ENCODE measurements at places on chromosomes 7 and 10.

- no peak for DNase-seq
Measured at GRCh38 chr7:3094701-3095445, 51.2 kb upstream of the CARD11 start.

GRCh38 chr7:133742709-133743538 is 384.2 kb upstream of the LRGUK start:
- DNase-seq: peak; percentile 15

- no peak for DNase-seq
Measured at GRCh38 chr7:51031791-51032515, 249.3 kb upstream of the GRB10 start.

DNA sequence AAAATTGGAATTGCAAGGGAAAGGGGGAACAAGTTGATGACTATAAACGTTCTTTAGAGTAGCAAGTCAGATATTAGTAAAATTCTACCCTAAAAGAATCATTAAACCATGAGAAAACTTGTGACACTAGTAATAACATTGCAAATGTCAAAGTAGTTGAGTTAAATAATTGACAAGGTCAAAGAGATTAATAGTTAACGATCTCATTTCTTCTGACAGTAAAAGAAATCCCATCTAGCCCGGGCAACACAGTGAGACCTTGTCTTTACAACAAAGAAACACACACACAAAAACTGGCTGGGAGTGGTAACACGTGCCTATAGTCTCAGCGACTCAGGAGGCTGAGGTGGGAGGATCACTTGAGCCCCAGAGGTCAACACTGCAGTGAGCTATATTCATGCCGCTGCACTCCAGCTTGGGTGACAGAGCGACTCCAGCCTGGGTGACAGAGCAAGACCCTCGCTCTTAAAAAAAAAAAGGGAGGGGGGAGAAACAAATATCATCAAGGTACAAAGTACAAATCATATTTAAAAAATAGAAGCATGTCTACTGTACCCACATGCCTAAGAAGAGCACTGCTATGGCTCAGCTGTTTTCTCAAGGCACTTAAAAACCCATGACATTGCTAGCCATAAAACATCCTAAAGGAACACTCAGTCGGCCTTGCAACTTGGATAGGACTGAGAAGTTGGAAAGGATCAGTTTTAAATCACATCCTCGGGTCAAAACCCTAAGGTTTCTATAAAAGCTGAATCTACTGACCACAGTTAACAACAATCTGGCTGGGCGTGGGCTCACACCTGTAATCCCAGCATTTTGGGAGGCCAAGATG is 401.1 kb downstream of the PARD3 start:
- no peak for DNase-seq

DNA sequence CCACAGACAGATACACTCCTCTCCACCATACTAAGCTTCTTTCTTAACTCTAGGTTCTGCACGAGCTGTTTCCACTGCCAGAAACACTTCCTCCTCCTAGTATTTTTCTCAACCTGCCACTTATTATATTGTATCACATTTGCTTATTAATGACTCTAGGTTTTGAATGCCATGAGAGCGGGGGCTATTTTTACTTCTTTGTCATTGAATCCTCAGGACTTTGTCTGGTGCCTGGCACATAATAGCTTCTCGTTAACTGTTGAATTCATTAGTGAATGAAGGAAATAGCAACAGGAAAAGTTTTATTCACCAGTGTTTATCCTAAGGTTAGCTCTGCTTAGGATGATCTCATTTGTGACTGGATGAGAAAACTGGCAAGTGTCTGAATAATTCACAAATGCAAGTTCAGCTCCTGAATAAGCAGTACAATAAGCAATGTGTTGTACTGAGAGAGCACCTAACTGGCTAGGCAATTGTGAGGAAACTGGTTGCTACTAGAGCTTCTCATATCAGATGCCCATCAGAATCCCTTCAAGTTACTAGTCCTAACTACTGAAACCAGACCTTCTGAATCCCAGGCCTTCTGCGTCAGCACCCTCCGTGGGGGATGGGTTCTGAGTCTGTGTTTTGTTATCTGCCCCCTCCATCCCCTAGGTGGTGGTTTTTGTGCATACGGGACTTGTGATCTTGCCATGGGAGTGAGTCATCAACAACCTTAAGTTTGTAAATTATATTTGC is 92.7 kb downstream of the LSMEM1 start:
- DNase-seq: peak; percentile 48

DNA sequence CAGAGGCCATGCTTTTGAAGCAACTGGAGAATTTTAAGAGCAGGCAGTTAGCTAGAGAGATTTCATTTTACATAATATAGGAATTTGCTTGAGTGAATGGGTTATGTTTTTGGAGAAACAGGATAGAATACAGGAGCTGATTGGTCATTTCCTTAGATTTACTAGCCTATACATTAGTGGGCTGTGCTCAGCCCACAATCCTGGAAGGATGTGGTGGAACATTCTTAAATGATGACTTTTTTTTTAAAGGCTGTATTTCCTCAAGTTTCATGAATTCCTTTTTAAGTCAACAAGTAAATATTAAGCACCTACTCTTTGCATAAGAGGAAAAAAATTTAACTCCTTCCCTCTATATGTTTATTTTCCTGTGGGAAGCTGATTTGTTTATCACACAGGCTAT is 314.4 kb upstream of the BMPER start:
- no peak for DNase-seq

DNA sequence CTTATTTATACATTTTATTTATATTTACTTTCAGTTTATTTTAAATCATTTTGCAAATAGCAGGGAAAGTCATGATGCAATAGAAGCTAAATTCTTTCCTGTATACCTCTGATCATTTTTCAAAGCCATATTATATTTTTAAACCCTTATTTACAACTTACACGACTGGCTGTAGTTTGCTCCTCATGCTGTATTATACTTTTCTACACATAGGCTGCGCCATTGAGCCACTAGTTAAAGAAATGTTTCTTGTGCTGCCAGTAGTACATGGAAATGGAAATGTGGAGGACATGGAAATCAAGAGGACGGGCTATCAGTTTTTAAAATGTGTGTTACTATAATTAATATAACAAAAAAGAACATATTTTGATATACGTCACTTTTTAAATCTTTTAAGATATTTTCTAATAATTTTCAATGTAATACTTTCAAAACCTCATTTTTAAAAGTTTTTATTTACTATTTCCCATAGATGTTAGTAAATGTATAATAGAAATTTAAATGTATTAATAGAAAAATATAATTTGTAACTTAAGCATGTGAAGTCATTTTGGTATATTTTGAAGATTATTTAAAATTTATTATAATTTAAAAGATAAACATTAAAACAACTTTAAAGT is 118.5 kb downstream of the VTI1A start:
- DNase-seq: peak; percentile 2

DNA sequence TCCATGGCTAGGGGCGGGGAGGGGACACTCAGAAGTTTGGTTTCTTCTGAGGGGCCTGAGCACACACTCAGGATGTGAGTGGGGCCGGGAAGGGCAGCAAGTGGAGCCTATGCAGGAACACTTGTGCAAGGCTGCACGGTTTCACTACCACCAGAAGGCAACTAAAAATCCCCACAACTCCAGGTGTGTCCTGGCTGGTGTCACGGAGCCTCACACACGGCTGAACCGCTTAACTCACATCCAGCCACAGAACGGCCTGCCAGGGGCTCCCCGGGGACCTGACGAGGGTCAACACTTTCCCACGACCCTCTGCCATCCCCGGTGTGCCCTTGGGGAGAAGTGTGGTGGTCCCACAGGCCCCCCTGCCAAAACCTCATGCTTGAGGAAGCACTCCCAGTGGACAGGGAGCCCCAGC is 173.9 kb downstream of the ELFN1 start:
- DNase-seq: no peak

DNA sequence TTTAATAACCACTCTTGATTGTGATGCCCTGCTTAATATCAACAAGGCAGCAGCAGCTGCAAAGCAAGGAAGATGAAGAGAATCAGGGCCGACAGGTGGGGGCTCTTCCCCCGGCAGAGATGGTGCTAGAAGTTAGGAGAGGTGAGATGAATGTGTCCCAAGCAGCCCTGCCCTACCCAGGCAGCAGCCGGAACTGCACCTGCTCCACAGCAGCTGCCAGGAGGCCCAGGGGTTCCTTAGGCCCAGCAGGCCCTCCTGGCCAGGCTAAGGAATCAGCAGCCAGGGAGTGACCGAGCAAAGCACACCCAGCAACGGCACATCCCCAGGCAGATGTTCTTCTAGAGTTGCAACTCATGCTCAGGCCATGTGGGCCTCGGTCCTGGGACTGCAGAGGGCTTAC is 17.9 kb downstream of the AFAP1L2 start:
- DNase-seq: no peak

- no peak for DNase-seq
Measured at GRCh38 chr10:71627956-71628355, 91.6 kb downstream of the C10orf105 start.

GRCh38 chr10:74282151-74282847 is 131.3 kb downstream of the ADK start:
- no peak for DNase-seq

DNA sequence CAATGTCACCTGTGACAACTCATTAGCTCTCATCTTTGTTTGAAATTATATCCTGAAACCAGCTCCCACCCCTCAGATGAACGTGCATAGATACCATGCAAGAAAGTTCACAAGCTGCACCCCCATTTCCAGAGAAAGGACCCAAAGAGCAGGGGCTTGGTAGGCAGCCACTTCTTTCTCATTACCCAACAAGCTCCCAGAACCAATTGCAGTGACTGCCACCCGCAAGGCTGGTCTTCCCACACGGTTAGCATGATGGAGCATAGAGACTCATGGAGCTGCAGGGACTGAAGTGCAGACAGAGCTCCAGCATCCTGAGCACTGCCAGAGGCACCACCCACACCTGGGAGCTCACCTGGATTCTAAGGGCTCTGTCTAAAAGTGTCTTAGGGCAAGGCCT is 28.5 kb downstream of the FRMPD2 start:
- DNase-seq: no peak

- no peak for DNase-seq
Measured at GRCh38 chr7:128007303-128007680, 23.9 kb downstream of the LRRC4 start.

GRCh38 chr7:139661043-139661440 is 116.8 kb downstream of the HIPK2 start:
- peak; percentile 26 for DNase-seq

DNA sequence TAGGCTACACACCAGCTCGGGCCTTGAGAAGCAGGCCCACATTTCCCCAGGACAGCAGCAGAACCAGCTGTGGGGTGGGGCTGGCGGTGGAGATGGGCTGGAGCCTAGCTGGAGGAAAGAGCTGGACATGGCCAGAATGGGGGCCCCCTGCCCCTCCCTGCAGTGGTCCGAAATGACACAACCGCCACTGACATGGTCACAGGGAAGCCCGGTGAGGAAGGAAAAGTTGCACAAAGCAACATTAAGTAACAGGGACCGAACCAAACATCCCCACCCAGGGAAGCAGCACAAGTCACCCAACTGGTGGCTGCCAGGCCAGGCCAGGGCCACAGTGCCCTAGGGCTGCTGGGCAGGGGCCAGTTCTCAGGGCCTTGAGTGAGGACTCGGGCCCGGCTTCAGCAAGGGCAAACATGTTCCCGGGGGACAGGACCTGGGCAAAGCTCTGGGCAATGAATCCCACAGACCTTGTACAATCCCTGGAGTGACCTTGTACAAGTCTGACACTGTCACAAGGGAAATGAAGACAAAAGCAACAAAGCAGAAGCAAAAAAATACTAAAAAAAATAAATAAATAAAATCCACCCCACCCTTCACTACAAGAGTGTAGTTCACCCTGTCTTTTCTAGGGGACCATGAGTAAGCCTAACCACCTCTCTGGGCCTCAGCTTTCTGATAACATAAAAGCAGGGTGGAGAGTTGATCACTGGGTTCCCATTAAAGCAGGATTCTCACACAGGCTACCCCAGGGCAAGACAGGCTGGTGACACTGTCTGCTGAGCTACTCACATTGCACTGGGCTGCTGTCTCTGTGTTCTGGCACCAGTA is 33.0 kb downstream of the PSAP start:
- DNase-seq: no peak

- no peak for DNase-seq
Measured at GRCh38 chr7:84336303-84336702, 141.7 kb upstream of the SEMA3A start.

DNA sequence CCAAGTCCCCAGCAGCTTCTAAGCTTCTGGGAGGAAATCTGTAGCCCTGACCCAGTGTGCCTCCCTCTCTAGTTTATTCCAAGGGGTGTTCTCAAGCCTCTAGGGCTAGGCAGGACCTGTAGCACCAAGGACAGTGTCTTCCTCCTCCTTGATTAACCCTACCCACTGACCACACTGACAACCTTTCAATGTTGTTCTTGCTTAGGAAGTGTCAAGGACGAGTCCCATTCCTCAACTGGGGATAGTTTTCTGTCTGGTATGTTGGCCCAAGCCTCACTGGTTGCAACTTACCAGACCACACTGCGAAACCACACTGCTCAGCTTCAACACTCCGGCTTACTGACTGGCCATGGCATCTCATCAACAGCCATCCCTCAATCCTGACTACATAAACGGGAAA is 100.0 kb downstream of the RNF216 start:
- no peak for DNase-seq

GRCh38 chr7:118072893-118073674 is 110.9 kb upstream of the LSM8 start:
- DNase-seq: peak; percentile 29

- peak; percentile 17 for DNase-seq
Measured at GRCh38 chr7:27723085-27723484, 16.9 kb upstream of the TAX1BP1 start.

- no peak for DNase-seq
Measured at GRCh38 chr10:85612833-85613232, 753.8 kb downstream of the GRID1 start.

DNA sequence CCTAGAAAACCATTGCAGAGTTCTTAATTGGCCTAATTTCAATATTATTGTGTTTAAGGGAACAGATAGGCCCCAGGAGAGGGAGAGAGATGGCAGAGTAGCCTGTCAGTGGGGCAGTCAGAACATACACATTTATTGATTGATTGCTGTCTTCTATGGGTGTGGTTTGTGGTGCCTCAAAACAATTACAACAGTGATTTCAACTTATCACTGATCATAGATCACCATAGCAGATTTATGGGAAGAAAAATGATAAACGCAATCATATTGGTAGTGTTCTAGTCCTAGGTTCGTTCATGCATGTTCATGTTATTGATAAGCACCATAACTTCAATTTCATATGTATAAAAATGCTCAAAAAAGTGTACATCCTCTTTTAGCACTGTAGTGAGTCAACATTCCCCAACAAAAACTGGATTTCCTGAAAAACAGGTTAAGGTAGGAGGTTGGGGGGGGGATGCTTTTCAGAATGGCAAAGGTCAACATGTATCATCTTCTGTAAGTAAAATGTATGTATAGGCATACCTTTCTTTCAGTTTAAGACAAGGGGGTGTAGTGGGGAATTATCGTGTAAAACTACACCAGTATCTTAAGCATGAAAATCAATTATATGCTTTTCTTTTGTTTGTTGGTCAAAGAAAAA is 1.1 kb upstream of the TNKS2 start:
- no peak for DNase-seq

- DNase-seq: no peak
Measured at GRCh38 chr10:22993314-22993713, 65.5 kb downstream of the ARMC3 start.

- no peak for DNase-seq
Measured at GRCh38 chr10:100183481-100183880, 2.3 kb downstream of the ERLIN1 start.
